HT-29 (cell line): ENCODE measurements at places on chromosomes 7 and 10. TPM values are rescaled to one million over a fixed set of nuclear protein-coding genes. Genes with fewer than 3 reads are reported as not detected.

The ARMC3 gene
- not detected in 2 replicates for total RNA-seq

The HABP2 gene
- not detected in 2 replicates for total RNA-seq

The STEAP1 gene
- 3.4 and 5.9 TPM in 2 replicates for total RNA-seq

The INMT gene
- not detected in 2 replicates for total RNA-seq

The GIMAP4 gene
- not detected in 2 replicates for total RNA-seq

GRCh38 chr10:78645975-78646374, 422.8 kb upstream of the ZMIZ1 start:
- DNase-seq = no peak

- DNase-seq = no peak
These were observed 79.2 kb downstream of the C7orf25 start for GRCh38 chr7:42832667-42833066.

DNA sequence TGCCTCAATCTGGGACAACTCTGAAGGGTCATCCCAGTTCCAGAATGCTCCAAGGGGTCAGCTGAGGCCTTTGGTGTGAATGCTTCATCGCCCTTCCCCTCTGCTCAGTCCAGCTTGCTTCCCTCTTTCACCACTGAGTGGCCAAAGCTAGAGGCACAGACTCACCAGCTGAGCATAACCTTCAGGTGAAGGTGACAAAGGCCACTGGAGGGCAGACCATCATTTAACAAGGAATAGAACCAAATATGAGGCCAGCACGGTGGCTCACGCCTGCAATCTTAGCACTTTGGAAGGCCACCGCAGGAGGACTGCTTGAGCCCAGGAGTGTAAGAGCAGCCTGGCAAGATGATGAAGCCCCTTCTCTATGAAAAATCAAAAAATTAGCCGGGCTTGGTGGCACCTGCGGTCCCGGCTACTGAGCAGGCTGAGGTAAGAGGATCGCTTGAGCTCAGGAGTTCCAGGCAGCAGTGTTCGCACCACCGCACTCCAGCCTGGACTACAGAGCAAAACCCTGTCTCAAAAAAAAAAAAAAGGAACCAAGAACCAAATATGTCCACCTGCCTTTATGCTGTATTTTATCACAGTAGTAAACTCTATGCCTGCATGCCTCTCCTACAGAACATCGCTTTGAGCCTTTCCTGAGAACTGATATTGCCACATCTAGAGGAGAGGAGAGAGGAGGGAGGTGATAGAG, 13.4 kb downstream of the PRKAG2 start:
- DNase-seq = no peak

DNA sequence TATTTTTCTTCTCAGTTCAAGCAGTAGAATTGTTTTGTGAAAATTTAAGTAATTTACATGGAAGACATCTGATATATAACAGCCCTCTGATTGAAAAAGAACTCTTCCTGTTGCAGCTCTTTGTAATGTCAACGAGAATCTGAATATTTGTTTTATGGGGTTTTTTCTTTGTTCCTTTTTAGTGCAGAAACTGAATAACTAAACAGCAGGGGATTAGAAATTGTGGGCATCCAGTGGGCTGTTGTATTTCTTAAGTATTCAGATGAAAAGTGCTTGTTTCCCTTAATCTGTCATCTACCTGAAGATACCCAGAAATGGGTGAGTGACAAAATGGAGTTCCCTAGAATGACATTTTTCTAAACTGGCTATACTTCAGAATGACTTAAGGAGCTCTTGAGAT, 7.4 kb downstream of the ARL4A start:
- DNase-seq = no peak

DNA sequence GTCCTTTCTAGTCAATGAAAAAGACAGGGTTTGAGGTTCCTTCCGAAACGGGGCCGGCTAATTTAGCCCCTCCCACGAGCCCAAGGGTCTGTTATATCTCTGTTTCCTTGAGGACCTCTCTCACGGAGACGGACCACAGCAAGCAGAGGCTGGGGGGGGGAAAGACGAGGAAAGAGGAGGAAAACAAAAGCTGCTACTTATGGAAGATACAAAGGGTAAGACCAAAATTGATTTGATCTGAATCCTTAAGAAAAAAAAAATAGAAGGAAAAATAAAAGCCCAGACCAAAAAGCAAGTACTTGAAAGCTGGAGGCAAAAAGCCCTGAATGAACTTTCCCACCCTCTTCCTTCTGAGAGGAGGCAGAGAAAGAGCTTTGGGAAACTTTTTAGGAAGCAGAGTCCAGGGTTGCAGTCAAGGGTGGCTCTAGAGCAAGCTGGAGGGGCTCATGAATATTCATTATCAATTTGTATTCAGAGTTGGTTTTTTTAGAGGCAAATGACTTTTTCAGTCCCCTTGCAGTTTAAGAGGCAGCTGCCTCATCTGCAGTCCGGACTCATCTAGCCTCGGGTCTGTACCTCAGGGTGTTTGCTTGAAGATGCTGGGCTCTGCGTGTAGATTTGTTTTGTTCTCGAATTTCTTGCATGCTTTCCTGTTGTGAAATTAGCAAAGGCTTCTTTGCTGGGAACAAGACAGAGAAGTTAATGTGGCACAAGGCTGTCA, at the start of gene ENTPD1:
ENTPD1 (plus strand) TSS at position 123 of the 721 bp plus-strand sequence; CDS start at position 200, 77 bp downstream.
- no peak for DNase-seq

DNA sequence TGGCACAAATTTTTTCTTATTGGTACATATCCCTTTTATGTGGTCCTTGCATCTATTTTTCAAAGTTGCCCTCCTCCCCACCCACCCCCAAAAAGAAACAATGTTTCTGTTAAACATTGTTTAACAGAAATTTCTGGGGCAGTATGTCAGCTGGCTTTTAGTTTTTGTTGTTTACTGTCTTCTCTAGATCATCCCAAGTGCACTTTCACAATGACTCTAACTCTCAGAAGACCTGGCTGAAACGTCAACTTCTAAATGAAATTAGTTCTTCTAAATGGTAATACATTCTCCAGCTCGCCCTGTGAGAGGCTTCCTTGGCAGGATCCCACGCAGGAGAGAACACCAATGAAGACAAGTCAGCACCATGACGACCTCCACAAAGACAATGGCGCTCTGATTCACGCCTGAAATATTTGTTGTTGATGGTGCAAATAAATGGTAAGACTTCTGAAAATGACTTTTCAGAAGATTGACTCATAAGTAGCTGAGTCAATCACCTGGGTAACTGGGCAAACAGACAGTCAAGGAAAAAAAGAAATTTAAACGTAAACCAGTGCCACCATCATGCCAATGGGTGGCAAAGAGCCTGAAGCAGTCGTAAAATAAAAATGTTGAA, 293.7 kb downstream of the FZD1 start:
- DNase-seq = peak; percentile 5

GRCh38 chr10:828191-828590, 103.3 kb downstream of the LARP4B start:
- DNase-seq = no peak

GRCh38 chr10:125689955-125690569, 7.1 kb upstream of the TEX36 start:
- no peak for DNase-seq

- no peak for DNase-seq
These were observed 461.1 kb downstream of the ZNF33B start for GRCh38 chr10:42177077-42177792.

DNA sequence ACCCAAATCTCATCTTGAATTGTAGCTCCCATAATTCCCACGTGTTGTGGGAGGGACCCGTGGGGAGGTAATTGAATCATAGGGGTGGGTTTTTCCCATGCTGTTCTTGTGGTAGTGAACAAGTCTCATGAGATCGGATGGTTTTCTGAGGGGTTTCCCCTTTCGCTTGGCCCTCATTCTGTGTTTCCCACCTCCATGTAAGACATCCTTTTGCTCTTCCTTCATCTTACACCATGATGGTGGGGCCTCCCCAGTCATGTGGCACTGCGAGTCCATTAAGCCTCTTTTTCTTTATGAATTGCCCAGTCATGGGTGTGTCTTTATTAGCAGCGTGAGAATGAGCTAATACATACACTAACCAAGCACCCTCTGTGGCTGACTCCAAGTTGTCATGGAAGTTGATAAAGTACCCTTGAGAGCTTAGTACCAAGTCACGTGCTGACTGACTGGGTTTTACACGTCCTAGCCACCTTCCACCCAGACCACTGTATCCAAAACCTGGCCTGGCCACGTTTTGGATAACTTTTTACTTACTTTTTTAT, 614.4 kb downstream of the SDK1 start:
- no peak for DNase-seq
